ENCODE measurements at places on chromosomes 12 and 14. TPM values are rescaled to one million over a fixed set of nuclear protein-coding genes. Genes with fewer than 3 reads are reported as not detected.

GRCh38 chr12:16622338-16622737 is 16.4 kb upstream of the LMO3 start:
- no peak for DNase-seq

DNA sequence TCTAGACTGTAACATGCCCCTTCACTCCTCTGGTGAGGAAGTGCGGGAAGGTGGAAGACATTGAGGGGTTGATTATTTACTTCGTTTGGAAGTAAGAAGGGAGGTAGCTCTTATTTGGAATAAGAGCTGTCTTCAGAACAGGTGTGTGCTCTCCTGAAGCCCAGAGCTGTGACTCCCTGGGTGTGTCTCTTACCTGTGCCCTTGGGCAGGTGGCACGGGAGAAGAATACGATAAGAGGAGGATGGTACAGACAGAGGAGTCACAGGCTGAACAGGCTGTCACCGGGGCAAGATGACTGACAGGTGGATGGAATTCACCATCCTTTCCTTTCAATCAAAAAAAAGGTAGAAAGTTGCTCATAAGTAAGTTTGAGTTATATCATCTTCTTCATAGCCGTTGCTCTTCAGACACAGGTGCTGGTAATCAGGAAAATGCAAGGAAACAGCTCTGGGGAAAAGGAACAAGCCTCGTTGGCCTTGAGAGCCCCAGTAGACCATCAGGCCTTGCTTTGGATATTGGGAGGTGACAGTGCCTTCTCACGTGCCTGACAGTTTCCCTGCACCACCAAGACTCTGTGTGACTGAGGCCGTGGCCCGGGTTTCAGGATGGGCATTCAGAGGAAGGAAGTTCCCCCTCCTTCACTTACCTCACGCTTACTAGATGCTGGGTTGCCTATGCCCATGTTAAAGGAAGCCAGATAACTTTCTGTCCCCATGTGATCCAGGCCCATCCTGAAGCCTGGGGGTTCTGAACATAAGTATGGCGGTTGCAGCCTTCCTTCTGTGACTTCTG is 120.4 kb downstream of the ETV6 start:
- DNase-seq = no peak

DNA sequence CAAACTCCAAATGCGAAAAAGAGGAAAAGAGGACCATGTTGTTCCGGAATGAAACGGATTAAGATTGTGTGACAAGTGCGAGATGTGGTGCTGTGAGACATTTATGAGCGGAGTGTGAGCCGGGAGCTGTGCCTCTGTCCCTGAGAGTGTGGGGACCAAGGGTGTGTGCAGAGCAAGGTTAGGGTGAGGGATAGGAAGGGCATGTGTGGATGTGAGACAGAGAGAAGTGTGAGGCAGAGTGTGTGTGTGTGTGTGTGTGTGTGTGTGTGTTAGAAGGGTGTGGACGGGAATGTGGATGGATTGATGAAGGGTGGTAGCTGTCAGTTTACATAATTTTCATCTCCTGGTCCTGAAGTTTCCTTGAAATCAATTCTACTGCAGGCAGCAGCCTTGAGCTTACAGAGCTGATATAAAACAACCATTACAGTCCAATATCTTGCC is 4.3 kb upstream of the OTX2 start:
- DNase-seq = no peak

DNA sequence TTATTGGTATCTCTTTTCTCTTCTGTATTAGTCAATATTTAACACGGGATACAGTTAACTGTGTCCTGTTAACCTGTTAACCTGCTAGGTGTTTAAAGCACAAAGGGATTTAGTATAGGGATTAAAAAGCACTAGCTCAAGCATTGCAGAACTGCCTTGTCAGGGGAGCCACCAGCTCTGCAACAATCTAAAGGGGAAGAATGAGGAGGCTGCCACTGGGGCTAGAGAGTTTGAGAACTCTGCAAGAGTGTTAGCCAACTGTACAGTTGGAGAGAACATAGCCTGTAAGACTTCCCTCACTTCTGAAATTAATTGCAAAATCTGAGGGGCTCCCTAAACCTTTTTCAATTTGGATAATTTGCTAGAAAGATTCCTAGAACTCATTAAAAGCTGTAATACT is 6.5 kb upstream of the VRK1 start:
- DNase-seq = no peak

DNA sequence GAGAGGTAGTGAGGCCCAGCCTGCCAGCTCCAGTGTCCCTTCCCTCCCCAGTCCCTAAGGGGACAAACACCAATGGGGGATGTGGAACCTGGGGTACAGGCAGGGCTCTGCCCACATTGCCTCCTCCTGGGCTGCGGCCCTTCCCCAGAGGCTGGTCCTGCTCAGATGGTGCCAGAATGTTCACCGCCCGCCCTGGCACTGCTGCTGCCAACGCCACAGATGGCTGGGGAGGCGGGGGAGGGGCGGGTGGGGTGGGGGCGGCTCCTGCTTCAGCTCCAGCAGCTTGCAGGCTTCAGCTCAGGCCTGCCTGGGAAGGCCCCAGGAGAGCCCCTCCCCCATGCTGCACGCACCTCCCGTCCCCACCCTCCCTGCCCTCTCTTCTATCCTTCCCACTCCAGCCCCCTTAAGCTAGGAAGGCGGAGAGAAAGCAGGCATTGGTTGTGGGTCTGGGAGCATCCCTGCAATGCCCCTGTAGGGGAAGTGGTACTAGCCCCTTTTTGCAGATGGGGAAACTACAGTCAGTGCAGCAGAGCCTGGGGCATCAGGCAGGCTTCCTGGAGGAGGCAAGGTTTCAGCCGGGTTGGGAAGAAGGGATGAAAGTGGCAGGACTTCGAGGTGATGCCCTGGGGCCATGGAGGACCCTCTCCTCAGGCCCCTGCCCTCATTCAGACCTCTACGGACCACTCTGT is 2.0 kb upstream of the BEGAIN start:
- no peak for DNase-seq

- no peak for DNase-seq
These were observed 10.6 kb upstream of the NINJ2 start for GRCh38 chr12:673849-674248.

- no peak for DNase-seq
These were observed 1455.3 kb upstream of the FLRT2 start for GRCh38 chr14:84074626-84075025.

GRCh38 chr12:71810921-71811320 is 28.6 kb upstream of the TBC1D15 start:
- no peak for DNase-seq

DNA sequence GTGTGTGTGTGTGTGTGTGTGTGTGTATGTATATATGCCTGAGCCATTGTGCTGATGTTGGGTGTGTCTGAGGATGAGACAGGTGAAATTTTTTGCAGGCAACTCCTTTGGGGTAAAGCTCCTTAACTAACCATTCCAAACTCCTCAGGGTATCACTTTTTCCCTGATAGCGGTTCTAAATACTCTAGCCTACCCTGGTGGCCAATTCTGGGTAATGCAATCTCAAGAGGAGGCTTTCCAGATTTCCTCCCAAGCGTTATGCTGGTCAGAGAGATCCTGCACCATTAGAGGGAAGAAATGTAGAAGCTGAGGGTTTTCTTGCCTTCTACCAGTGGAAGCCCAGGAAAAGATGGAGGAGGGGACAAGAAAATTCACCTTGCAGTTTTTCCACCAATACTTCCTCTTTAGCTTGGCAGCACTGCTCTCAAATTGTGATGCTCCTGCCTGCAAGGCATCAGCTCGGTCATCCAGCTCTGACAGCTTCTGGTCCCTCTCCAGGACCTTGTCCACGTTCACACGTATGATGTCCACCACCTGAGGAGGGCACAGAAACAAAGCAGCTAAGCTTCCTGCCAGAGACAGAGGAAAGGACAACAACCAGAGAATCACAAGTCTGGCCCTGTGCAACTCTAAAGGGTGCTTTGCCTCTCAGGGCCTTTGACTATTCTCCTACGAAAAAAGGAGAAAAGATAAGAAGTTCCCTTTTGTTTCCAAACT is 4.9 kb downstream of the VAMP1 start:
- DNase-seq = peak; percentile 64

GRCh38 chr12:52213564-52214420 is 19.3 kb upstream of the KRT7 start:
- peak; percentile 77 for DNase-seq

- DNase-seq = no peak
These were observed at the start of gene ENDOU for GRCh38 chr12:47725091-47725772. Gene ENDOU, minus strand, starts transcription at chr12:47725490. Its CDS starts 77 bp downstream, at chr12:47725413.

DNA sequence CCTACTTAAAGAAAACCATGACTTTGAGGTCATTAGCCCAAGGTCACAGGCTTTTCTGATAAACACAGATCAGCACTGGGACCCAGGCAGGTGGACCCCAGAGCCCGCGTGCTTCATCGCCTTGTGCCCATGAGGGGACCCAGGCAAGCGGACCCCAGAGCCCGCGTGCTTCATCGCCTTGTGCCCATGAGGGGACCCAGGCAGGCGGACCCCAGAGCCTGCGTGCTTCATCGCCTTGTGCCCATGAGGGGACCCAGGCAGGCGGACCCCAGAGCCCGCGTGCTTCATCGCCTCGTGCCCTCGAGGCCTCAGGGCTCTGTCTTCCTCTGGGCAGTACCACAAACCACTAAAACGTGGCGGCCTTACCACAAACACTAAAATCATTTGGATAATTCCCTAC is 31.7 kb downstream of the STX2 start:
- no peak for DNase-seq

DNA sequence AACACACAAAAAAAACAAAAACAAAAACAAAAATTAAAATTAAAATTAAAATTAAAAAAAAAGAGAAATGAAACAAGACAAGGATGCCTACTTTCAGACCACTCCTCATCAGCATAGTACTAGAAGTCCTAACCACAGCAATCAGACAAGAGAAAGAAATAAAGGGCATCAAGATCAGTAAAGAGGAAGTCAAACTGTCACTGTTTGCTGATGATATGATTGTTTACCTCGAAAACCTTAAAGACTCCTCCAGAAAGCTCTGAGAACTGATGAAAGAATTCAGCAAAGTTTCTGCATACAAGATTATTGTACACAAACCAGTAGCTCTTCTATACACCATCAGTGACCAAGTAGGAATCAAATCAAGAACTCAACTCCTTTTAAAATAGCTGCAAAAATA is 29.2 kb downstream of the ALG10 start:
- DNase-seq = no peak

DNA sequence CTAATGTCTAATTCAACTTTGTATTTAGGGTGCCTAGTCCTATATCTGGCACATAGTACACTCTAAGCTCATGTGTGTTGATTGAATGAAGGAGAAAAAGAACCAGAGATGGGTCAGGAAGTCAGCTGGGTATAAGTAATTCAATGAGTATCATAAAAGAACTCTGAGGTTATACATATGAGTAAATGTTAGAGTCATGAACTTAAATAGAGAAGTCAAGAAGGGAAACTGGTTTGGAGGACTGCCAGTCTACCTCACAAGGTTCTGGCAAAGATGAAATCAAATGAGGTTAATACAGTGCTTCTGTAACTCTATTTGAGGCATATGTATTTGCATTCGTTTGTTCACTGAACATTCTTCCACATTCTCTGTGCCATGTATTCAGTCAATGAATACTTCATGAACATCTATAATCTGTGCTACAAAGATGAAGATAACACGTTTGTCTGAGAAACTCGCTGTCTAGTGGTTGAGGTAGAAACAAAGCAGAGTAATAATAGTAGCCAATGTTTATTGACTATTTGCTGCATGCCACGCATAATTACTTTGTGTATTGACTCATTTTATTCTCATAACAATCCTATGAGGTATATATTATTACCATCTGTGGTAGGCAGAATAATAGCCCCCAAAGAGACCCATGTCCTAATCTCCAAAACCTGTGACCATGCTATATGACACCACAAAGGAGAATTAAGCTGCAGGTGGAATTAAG is 88.9 kb downstream of the PTGER2 start:
- no peak for DNase-seq

GRCh38 chr12:70052931-70053497 is 190.2 kb upstream of the CNOT2 start:
- DNase-seq = peak; percentile 76

DNA sequence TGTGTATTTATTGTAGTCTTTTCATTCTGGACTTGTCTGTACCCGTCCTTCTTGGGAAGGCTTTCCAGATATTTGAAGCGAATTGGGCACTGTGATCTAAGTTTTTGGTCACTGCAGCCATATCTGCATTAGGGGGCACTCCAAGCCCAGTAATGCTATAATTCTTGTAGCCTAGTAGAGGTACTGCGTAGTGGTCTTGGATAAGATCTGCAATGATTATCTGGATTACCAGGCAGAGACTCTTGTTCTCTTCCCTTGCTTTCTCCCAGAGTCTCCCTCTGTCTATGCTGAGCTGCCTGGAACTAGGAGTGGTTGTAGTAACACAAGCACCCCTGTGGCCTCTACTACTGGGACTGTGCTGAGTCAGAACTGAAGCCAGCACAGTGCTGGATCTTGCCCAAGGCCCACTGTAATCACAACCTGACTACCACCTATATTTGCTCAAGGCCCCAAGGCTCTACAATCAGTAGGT is 30.0 kb downstream of the SLC38A2 start:
- DNase-seq = no peak

- no peak for DNase-seq
These were observed 64.5 kb downstream of the SPTB start for GRCh38 chr14:64815257-64815656.

- DNase-seq = no peak
These were observed 56.1 kb downstream of the KCNJ8 start for GRCh38 chr12:21718403-21718802.

- no peak for DNase-seq
These were observed 90.6 kb downstream of the ETV6 start for GRCh38 chr12:11739980-11740577.

DNA sequence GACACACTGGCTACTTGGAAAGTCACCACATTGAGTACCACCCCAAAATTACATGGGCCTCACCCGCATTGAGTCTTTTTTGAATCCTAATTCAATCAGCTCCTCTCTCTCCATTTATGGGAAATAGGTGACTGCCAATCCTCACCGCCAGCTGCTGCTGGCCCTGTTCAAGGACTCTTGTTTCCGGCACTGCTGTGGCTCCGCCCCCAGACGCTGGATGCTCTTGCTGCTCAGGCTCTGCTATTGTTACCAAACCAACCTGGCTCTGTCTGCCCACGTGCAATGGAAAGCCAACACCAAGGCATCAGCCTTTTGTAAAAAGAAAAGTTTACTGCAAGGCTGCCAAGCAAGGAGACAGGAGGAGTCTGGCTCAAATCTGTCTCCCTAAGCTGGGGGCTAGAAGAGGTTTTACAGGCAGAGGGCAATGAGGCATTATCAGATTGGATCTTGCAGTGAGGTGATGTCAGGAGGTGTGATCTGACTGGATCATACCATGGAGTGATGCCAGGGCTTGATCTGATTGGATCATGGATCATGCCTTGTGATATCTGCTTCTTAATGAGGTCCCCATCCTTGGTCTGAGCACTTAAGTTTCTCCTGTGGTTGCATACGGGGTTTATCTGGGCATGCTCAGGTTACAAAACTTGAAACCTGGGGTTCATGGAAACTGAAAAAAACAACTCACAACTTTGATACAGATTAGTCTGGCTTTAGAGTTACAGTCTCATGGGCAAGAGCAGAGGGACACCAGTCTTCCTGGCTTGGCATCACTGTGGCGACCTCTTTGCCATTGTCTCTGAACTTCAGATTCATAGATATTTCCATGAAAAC is 117.1 kb upstream of the SLC35F4 start:
- DNase-seq = peak; percentile 22

- DNase-seq = no peak
These were observed 6.7 kb upstream of the MLEC start for GRCh38 chr12:120680165-120680738.

FGF23 gene
- total RNA-seq = 0.06 TPM

AQP2 gene
- not detected for total RNA-seq

MYF6 gene
- not detected for total RNA-seq

FOXN4 gene
- not detected for total RNA-seq

RNU4-1 gene
- total RNA-seq = 1,216 TPM

KRT75 gene
- not detected for total RNA-seq

DIO2 gene
- total RNA-seq = 1.8 TPM

POTEM gene
- total RNA-seq = not detected

PYM1 gene
- total RNA-seq = 25.1 TPM

AMDHD1 gene
- 1.2 TPM for total RNA-seq

GPRC5A gene
- 7.2 TPM for total RNA-seq

RPS6KL1 gene
- 18.6 TPM for total RNA-seq
